ENCODE measurements at places on chromosomes 16 and 17.

- no peak for DNase-seq
Observed at GRCh38 chr16:68310437-68310773, 341 bp downstream of the SLC7A6OS start.

DNA sequence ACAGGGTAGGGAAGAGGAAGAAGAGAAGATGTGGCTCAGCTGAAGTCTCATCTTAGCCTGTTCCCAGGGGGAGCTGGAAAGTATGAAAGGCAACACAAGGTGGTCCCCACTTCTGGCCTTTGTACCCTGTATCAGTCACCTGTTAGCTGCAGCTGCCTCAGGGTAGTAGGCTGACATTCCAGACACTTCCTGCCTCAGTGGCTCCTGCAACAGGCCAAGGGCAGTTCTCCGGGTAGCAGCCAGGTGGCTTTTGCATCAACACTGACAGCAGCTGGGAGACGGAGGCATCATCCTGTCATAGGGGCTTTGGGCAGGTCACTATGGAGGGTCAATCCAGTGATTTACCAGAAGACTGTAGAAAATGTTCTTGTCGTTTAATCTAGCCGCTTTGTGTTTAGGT lies 124.0 kb downstream of the RGS9 start:
- DNase-seq: no peak

- no peak for DNase-seq
Observed at GRCh38 chr16:12951392-12951791, 50.0 kb downstream of the SHISA9 start.

- no peak for DNase-seq
Observed at GRCh38 chr17:58005728-58006559, 1.1 kb downstream of the SRSF1 start.

- DNase-seq: no peak
Observed at GRCh38 chr17:73969956-73970355, 233.5 kb upstream of the RPL38 start.

GRCh38 chr17:70622368-70623260 lies 453.3 kb downstream of the KCNJ2 start:
- DNase-seq: no peak

GRCh38 chr17:14211246-14211645 lies 25.4 kb downstream of the CDRT15 start:
- DNase-seq: no peak

Measured in NCI-H1436 treated with DMSO at 0.1 percent for 48 hours (cell line).